ENCODE measurements at places on chromosomes 3 and 15.

DNA sequence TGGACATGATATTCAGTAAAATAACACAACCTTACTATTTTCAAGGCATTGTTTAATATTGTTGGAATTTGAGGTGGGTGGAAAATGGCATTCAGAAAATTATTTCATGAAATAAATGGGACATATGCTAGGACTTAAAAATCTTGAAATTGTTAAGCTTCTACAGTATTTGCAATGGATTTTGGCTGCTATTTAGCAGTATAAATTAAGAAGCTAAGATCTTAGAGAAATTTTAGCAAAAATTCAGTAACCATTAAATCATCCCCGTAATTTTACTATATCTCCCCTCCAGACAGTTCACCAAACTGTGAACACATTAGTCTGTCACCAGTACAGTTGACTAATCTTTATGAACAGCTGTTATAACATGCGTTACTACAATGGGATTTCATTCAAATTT is 8.2 kb downstream of the DIPK2A start:
- DNase-seq = no peak

GRCh38 chr15:37984368-37984767 is 49.9 kb downstream of the TMCO5A start:
- no peak for DNase-seq

DNA sequence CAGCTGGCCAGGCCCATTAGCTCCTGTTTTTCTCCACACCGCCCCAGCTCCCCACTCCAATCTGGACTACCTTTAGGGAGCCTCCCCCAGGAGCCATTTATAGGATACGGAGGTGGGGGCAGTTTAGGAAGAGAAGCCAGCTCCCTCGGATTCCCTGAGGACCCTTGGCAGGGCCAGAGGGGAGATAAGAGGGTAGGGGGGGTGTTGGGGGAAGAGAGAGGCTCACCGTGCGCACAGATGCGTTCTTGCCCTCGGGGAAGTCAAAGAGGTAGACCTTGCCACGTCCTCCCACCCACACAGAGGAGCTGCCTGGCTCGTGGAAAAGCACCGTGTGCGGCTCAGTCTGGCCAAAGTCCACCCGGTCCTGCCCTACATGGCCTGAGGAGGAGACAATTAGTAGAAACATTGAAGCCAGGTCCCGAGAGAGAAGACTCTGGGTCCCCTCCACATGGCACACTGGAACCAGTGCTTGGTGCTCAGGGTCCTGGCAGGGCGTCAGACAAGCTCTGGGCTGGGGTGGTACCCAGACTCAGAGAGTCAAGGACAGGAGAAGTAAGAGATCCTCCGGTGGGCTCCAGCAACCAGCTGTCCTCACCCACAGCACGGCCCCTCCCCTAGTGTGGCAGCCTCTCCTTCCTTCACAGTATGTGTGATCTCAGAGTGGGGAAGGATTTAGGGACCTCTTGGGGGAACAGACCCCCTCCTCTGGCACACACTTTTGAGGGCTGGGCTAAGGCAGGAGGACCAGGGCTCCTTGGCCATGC is 15.0 kb downstream of the SEMA7A start:
- DNase-seq = no peak

GRCh38 chr3:72768006-72768441 is 80.2 kb downstream of the SHQ1 start:
- no peak for DNase-seq

DNA sequence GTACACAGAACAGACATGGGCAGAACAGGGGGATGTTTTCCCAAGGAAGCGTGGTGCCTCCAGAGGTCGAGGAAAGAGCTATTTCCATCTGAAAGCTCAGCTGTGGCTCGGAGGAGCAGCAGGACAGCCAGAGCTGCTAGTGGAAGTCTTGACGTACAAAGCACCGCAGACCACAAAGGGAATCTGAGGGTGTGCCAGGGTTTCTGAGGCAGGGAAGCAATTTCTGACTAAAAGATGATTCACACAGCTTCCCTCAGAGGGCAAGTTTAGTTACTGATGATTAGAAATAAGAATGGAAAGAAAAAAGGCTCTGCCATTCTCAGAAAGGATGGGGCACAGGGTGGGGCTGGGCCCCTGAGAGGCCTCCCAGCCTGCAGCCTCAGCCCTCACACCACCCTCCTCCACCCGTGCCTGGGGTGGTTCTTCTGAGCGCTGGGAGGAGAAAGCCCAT is 45.8 kb upstream of the SEC13 start:
- DNase-seq = no peak

- DNase-seq = peak; percentile 45
These were observed 73.3 kb downstream of the SYNPR start for GRCh38 chr3:63351159-63352007.

DNA sequence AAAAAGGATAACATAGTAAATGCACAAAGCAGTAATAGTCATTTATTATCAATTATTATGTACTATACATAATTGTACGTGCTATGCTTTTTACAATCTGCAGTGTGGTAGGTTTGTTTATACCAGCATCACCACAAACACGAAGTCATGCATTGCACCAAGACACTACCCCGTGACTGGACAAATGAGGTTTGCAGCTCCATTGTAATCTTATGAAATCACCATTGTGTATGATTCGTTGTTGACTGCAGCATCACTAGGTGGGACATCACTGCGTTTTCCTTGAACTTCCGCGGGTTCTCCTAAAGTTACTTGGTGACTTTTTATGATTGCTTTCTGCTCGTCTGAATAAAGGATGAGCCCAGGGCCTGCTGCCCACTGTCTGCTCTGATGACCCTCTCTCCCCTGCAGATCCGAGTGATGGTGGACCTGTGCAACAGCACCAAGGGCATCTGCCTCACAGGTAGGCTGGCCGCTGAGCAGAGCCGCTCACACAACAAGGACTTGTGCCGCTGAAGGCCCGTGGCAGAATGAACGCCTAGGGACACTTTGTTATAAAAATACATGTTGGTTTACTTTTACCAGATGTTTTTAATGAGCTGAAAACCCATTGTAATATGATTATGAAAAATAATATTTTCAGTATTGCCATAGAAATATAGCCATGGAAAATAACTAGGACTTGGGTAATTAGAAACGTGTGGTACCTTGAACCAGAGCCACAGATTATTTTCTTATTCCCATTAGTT is 35.8 kb downstream of the GLDN start:
- no peak for DNase-seq

DNA sequence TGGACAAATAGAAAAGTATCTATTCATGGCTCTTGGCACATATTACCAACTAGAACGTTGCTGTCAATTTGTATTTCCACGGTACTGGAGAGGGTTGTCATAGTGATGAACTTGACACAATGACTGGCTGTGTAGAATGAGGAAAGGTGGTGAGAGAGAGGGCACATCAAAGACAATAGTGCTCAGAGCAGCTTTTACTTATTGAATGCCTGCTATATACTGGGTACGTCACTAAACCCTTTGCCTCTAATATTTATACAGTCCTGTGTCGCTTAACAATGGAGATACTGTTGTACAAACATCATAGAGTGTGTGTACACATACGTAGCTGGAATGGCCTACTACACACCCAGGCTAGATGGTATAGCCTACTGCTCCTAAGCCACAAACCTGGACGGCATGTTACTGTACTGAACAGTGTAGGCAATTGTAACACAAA is 8.3 kb downstream of the TMPRSS7 start:
- DNase-seq = no peak

DNA sequence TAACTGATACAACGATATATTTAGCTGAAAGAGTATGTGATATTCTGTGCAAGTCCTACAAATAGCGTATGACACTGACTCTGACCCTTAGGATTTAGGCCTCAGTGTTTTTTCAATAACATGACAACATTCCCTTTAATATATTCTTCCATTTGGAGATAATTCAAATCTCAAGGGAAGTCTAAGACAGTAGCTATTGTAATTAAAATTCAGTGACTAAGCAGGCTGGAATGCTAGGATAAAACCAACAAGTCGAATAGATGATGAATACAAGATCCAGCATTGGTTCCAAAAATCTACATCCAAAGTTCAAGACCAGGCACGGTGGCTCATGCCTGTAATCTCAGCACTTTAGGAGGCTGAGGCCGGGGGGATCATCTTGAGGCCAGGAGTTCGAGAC is 56.2 kb downstream of the QTRT2 start:
- DNase-seq = no peak

DNA sequence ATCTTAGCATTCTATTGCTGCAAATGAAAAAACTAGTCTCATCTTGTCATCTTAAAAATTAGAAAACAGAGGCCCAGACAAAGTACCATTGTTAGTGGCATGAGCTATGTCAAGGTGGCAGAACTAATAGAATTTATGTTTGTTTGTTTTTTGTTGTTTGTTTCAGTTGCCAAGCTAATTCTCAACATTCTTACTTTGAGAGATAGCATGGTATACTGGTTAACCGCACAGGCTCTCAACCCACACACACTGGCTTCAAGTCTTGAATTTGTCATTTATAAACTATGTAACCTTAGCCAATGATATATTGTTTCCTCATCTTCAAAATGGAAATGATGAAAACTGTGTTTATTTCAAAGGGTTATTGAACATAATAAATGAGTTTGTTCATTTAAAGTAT is 367.6 kb upstream of the PLSCR5 start:
- DNase-seq = no peak

DNA sequence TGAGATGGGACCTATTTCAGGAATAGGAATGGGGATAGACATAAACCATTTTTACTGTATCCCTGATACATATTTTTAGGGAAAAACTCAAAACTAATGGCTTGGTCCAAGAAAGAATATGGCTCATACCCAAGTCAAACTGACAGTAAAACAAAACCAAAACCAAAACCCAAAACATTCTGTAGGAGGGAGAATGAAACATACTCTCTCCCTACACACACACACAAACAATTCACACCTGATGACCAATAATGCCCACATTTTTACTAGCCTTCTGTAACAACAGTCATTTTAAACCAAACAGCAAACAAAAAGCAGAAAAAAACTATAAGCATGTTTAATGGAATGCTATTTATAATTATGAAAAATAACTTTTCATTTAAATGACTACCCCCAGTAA is 74.9 kb downstream of the NBEAL2 start:
- DNase-seq = no peak

- no peak for DNase-seq
These were observed 230.7 kb downstream of the SUCLG2 start for GRCh38 chr3:67423722-67424121.

GRCh38 chr15:78695854-78696253 is 54.8 kb upstream of the CHRNB4 start:
- no peak for DNase-seq

- no peak for DNase-seq
These were observed 184.2 kb downstream of the SUCLG2 start for GRCh38 chr3:67470207-67470606.

DNA sequence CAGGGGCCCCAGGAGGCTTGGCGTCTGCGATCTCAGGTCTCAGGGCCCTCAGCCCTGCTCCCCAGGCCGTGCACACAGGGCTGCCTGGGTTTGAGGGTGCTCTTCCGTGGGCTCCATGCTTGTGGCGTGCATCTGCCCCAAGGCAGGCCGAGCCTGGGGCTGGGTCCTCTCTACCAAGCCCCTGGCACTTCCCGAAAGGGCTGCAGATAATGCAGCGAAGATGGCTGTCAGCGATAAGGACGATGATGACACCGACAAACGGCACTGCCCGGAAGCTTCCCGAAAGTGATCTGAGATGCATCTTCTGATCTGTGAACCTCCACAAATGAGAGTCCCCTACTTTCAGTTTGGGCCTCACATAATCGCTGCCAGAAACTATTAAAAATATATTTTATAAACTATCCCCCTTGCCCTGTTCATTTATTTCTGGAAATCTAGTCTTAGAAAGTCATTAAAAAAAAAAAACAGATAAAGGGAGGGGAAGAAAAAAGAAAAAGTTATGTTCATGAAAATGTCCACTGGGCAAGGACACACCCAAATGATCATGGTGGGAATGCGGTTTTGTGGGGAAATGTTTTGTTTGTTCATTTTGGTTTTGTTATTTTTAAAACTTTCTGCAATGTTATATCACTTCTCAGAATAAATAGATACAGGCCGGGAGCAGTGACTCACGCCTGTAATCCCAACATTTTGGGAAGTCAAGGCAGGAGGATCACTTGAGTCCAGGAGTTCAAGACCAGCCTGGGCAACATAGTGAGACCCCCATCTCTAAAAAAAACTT is 51.5 kb downstream of the RPN1 start:
- no peak for DNase-seq

DNA sequence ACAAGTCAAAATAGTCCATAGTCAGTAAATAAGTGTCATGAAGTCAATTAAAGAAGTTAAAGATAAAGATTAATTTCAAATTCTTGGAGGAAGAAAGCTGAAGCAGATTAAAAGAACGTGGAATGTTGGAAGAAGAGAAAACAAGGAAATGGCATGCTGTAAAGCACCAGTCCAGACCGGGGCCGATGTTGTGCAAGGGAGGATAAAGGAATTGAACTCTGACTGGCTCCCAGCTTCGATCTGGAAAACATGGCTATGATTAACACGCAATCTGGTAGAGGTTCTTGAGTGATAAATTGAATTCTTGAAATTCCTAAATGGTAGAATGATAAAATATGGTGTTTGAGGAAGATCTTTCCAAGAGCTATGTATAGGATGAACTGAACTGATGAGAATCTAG is 194.4 kb downstream of the MEIS2 start:
- DNase-seq = no peak

DNA sequence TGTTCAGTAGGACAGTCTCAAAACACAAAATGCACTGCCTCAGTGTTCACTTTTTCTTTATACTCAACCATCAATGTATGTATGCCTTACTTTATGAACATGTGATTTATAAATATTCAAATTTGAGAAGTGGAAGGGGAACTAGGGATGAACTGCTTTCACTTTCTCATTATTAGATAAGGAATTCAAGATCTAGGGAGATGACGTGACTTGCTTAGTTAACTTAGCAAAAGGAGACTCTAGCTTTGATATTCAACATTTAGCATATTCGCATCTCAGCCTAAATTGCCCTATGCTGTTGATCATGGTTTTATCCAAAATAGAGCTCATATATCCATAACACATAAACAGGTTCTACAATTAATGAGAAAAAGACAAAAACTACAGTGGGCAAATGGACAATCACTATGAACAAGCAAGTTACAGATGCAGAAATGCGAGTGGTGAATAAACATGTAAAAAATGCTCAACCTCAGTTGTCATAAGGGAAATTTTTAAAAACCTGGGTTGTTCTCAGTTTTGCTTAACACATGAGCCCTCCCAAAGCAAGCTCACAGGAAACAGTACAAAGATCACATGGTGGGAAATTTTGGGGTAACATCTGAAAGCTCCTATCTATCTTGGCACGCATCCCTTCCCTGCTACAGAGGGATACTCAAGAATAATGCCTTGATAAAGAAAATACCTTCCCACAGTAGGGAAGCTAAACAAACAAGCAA is 269.8 kb downstream of the THRB start:
- DNase-seq = no peak

GRCh38 chr15:80367661-80368060 is 36.5 kb upstream of the ARNT2 start:
- DNase-seq = no peak

GRCh38 chr3:196645096-196645495 is 5.6 kb downstream of the NRROS start:
- DNase-seq = no peak

- no peak for DNase-seq
These were observed 356.9 kb upstream of the RBMS3 start for GRCh38 chr3:28923994-28924393.

GRCh38 chr3:162512488-162512887 is 1015.9 kb downstream of the OTOL1 start:
- no peak for DNase-seq

GRCh38 chr3:10361375-10361774 is 40.5 kb upstream of the SEC13 start:
- no peak for DNase-seq
